ENCODE measurements at places on chromosomes 4 and X.
A peak's percentile ranks its signal among the peaks of the same experiment; 100 is the strongest.

- no peak for DNase-seq
Measured at GRCh38 chr4:153223427-153223801, 19.2 kb downstream of the TRIM2 start.

DNA sequence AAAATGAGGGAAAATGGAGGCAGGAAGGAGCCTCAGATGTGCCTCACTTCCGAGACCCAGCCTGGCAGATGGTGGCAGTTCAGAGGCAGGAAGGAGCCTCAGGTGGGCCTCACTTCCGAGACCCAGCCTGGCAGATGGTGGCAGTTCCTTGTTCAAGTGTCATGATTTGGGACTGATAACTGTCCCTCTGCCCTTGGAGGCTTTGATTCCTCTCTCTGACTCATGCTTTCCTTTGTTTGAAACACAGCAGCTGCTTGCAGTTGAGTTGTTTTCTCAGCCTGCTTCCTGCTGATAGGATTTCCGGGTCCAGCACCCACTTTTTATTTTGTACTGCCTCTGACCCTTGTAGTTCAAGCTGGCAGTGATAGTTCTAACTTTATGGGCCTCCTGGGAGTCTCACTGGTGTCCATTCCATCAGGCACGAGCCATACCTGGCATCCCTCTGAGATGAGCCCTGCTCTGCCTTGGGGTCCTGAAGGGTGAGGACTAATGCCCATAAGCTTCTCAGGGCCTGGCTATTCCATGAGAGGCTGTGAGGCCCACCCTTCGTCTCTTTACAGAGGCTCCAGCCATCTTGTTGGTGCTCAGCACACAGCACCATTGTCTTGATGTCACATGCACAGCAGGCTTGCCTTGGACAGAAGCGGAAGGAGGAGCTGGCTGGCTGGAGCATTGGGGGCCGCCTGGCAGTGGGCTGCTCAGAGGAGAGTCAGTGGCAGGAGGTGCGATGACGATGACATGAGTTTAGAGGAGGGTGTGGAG is 13.0 kb downstream of the RGS12 start:
- DNase-seq = peak; percentile 56

- DNase-seq = no peak
Measured at GRCh38 chrX:997631-998137, 214.8 kb downstream of the CRLF2 start.

DNA sequence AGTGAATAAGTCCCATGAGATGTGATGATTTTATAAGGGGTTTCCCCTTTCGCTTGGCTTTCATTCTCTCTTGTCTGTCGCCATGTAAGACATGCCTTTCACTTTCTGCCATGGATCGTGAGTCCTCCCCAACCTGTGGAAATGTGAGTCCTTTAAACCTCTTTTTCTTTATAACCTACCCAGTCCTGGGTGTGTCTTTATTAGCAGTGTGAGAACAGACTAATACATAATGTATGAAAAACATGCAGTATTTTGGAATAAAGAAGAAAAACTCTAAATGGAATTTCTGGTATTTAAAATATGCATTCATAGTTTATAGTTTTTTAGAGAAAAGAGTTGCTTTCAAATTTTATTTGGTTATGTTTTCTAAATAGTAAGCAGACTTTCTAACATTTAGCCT is 360.7 kb downstream of the PCDH7 start:
- DNase-seq = no peak
